ENCODE measurements at places on chromosomes 2 and 18.
A peak's percentile ranks its signal among the peaks of the same experiment; 100 is the strongest.

DNA sequence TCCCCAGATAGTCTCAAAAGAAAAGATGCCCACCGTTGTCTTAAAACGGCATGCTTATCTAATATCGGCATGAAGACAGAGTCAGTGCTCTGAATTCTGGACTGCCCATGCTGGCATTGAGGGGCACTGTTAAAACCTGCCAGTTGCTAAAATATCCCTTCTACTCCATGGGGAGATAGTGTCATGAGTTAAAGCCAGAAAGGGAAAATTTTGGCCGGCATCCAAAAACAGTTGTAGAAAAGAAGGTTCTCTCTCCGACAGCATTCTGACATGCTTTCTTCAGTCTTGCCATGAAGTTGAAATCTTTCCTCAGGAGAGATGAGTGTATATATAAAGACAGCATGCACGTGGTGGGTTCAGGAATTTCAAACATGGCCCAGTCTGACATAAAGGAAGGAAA is 401.3 kb upstream of the PIK3C3 start:
- no peak for DNase-seq

- no peak for DNase-seq
Observed at GRCh38 chr2:181070836-181071200, 90.4 kb downstream of the UBE2E3 start.

GRCh38 chr2:8447610-8448221 is 234.1 kb upstream of the ID2 start:
- no peak for DNase-seq

DNA sequence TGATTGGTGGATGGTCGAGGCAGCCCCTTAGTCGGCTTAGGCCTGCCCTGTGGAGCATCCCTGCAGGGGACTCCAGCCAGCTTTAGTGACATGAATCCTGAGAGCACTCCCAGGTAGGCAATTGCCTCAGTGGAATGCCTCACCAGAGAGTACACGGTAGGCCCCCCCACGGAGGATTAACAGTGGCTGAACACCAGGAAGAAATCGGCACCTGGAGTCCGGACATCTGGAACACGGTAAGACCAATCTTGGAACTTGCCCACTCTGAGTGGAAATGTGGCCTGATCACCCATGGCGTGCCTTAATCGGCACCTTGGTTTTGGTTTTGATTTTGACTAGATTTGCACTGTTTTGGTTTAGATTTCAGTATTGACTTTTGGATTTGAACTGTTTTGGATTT is 326.2 kb upstream of the NCKAP5 start:
- no peak for DNase-seq

DNA sequence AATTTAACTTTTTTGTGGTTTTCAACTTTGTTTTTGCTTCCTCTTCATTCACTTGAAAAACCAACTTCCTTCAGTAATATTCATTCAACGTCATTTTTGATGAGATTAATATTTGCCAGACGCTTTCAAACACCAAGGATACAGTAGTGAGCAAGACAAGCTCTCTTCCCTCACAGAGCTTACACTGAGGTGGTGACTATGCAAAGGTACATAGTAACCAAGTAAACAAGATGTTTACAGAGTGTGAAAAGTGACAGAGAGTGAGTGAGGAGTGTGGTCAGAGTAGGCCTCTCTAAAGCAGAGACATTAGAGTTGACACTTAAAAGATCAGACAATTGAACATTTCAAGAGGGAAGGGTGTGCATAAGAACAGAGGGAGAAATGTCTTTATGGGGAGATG is 155.5 kb downstream of the TMEM247 start:
- DNase-seq = no peak

DNA sequence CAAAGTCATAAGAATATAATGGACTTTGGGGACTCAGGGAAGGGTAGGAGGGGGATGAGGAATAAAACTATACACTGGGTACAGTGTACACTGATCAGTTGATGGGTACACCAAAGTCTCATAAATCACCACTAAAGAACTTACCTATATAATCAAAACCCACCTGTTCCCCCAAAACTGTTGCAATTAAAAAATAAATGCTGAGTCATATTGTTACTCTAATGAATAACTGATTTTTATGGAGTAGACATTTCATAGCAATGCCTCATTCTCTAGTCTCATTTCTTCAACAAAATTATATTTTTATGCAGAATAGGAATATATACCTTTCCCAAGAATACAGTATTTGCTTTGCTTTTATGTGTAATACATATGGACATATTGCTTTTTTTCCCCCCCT is 181.2 kb downstream of the ST6GAL2 start:
- no peak for DNase-seq

DNA sequence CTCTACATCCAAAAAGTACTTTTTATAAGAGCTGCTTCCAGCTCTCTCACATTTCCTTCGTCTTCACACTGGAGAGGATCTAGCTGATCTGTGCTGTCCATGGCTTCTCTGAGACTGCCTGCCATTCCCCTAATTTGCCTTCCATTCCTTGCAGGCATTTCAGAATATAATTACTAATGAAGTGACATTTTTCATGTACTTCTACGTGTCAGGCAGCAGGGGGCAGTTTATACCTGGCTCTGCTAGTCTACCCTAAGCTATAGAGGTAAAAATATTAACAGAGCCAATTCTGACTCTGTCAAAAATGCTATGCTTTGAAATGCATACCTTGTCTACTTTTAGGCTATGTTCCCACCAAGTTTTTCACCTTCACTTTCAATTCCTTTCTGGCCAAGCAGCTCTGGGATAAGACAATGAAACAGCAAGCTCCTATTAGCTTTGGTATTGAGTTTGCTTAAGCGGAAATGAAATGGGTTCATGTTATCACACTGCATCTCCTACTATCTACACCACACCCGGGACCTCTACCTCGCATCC is 81.9 kb downstream of the MEP1B start:
- DNase-seq = peak; percentile 6

GRCh38 chr2:186820303-186820702 is 28.7 kb downstream of the ZSWIM2 start:
- DNase-seq = no peak

- DNase-seq = no peak
Observed at GRCh38 chr2:241820625-241821384, 11.8 kb downstream of the NEU4 start.

DNA sequence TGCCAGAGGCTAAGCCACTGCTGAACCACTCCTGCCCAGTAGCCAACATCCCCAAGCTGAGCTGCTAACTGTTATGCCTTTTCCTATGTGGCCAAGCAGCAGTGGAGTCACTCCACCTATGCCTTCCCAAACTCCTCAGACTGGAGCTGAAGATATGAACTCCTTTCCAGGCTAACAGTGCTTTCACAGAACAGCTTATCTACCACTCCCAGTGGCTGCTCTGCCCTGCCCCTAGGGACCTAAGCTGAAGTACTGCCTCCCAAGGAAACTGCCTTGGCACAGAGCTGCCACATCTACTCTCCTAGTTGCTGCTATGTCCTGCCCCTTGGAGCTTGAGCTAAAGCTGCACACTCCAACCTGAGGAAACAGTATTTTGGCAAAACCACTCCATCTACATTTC is 275.9 kb downstream of the RBM43 start:
- DNase-seq = no peak

GRCh38 chr2:20629181-20629580 is 21.7 kb downstream of the HS1BP3 start:
- no peak for DNase-seq

GRCh38 chr2:75787532-75788132 is 76.9 kb upstream of the GCFC2 start:
- DNase-seq = peak; percentile 26

GRCh38 chr2:218618102-218618860 is 10.6 kb downstream of the PLCD4 start:
- DNase-seq = no peak

- DNase-seq = no peak
Observed at GRCh38 chr2:92073815-92074548, 2797.2 kb upstream of the TEKT4 start.
